ENCODE measurements at places on chromosomes 13 and 19.

- no peak overlapping the region for H3K4me3 ChIP-seq
- H3K4me1 ChIP-seq = no peaks in the 10 kb centered on the region
- peaks cover 12% of the 10 kb centered on the region for H3K27me3 ChIP-seq
- no peaks in the 10 kb centered on the region for H3K36me3 ChIP-seq
- DNase-seq = no peak
Observed at GRCh38 chr19:41936416-41936850, 8.2 kb upstream of the ERFL start.

- no peak overlapping the region for H3K27ac ChIP-seq
- peaks cover 8% of the 10 kb centered on the region for H3K4me1 ChIP-seq
- H3K27me3 ChIP-seq = no peaks in the 10 kb centered on the region
- no peaks in the 10 kb centered on the region for H3K36me3 ChIP-seq
- no peak overlapping the region for H3K4me3 ChIP-seq
Observed at GRCh38 chr13:99276706-99277105, 18.5 kb upstream of the GPR18 start.

- H3K36me3 ChIP-seq = no peaks in the 10 kb centered on the region
- no peaks in the 10 kb centered on the region for H3K4me1 ChIP-seq
- no peak for DNase-seq
- H3K4me3 ChIP-seq = no peak overlapping the region
Observed at GRCh38 chr13:37995092-37995491, 125.5 kb upstream of the TRPC4 start.

GRCh38 chr13:50323440-50324065 lies 308.3 kb downstream of the KCNRG start:
- no peak for DNase-seq
- no peak overlapping the region for H3K27ac ChIP-seq
- H3K36me3 ChIP-seq = no peaks in the 10 kb centered on the region
- H3K27me3 ChIP-seq = no peaks in the 10 kb centered on the region
- H3K4me3 ChIP-seq = no peak overlapping the region

- H3K4me3 ChIP-seq = no peak overlapping the region
- H3K27me3 ChIP-seq = no peaks in the 10 kb centered on the region
- H3K36me3 ChIP-seq = no peaks in the 10 kb centered on the region
- H3K27ac ChIP-seq = no peak overlapping the region
Observed at GRCh38 chr13:75651013-75651412, 14.9 kb downstream of the LMO7 start.

Data from colonic mucosa (tissue), 4 donors.